ENCODE measurements at places on chromosomes 3 and 15.

DNA sequence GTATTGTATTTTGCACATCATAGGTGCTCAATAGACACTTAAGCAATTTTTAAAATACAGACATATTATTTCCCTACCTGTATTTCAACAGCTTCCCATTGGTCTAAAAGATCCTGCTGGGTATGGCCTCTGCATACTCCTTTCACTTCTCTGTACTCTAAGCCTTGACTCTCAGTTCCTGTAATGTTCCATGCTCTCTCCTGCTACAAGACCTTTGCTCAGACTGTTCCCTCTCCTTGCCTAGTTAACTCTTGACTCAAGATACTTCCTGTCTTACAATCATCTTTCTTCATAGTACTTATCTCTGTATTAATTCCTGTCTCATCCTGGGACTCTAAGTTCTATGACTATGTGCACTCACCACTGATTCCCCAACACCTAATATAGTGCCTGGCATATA, 1.7 kb downstream of the SCN11A start:
- DNase-seq = no peak

GRCh38 chr15:52031556-52031955, 12.5 kb downstream of the MAPK6 start:
- no peak for DNase-seq

DNA sequence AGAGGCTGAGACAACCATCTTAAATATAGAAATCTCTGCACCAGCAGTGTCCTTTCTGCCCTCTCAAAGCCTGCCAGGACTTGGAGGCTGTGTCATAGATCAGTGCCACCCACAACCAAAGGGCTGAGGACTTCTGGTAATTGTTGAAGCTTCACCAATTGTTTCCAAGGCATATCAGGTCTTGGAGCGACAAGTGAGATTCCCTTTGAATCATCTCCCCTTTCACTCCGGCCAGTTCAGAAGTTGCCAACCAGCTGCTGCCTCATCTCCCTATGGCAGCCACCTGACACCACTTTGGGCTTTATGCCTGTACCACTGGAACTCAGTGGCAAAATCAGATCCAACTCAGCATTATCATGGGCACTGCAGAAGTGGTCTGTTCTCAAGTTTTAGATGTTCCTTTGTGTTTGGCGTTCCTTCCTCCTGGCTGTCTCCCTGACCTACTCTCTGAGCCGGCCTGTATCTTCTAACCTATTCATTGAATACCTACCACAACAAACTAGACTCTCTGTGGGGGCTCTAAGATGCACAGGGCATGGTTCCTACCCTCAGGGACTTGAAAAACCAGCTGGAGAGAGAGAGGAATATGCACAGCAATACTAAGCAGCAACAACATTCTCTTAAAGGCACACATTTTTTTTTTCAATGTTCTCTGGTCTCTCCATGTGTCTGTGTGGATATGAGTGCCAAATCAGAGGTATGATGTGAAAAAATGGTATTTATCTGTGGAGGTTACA, 90.8 kb upstream of the PFN2 start:
- no peak for DNase-seq

DNA sequence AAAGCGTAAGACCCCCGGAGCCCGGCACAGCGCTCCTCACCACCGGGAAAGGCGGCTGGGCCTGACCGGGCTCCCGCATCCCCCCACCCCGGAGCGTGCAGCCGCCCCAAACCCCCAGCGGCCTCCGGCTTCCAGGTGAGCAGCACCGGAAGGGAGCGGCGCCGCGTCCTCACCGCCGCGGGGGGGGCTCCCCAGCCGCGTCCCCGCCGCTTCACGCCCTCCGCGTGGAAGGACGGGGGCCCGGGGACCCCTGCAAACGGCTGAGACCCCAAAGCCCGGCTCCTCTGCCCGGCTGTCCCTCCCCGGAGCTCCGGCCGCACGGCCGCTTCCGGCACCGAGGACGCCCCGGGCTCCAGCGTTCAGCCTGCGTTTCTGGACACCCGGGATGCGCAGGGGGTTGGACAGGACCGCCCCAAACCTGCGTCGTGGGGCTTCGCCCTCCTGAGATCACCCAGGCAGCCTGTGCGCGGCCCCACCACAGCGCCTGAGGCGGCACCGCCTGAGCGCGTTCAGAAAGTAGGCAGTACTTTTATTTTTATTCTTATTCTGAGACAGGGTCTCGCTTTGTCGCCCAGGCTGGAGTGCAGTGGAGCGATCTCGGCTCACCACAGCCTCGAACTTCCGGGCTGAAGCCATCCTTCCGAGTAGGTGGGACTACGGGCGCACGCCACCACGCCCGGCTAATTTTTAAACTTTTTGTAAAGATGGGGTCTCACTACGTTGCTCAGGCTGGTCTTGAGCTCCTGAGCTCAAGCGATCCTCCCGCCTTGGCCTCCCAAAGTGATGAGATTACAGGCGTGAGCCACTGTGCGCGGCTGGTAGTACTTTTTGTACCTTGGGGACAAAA, 51.6 kb upstream of the BLM start:
- DNase-seq = no peak

DNA sequence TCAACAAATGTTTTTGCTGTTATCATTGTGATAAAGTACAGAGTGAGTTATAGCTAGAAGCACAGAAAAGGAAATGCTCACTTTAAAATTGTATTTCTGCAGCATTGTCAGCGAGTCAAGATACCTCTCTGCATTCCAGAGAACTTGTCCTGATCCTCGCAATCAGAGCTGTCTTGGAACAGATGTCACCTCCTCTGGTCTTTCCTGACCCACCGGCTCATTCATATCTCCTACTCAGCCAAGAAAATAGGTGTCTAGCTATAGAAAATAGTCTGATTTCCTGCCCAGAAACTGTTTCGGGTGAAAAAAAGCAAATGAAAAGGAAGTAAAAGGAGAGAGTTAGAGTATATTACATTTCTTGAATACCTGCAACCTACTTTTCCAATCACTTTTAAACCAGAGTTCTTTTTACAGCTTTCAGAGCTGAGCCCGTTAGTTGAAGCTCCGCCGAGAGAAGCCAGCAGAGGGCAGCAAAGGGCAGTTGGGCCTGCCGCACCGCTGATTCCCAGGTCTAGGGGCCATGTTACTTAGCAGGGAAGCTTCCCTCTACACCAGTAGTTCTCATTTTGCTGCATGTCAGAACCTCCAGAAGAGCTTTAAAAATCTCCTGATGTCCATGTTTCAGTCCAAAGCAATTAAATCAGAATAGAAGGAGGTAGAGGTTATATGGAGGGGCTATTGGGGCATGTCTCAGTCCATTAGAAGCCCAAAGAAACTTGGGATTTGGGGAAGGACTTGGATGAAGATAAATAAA, 185.7 kb upstream of the THRB start:
- DNase-seq = peak; percentile 12

DNA sequence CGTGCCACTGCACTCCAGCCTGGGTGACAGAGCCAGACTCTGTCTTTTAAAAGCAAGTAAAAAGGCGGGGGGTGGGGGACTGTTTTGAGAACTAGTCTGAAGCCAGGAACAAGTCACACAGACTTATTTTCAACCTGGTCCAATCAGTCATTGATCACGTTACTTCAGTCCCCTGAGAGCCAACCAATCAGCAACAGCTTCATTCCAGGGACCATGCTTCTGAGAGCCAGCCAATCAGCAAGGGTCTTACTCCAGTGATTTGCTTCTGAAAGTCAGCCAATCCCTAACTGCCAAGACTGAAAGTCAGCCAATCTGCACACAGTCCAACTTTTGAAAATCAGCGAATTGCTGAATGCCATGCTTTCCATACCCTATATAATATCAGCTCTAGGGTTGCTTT, 48.6 kb upstream of the C15orf39 start:
- no peak for DNase-seq

DNA sequence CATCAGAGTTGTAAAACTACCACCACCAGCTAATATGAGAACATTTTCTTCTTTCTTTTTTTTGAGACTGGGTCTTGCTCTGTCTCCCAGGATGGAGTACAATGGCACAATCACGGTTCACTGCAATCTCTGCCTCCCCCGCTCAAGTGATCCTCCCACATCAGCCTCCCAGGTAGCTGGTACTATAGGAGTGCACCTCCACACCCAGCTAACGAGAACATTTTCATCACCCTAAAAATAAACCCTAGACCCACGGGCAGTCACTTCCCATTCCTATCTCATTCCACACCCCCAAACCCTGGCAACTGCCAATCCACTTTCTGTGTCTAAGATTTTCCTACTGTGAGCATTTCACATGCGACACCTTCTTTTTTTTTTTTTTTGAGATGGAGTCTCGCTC, 130.9 kb downstream of the ATP10A start:
- DNase-seq = no peak

GRCh38 chr3:176699288-176699687, 498.0 kb downstream of the TBL1XR1 start:
- DNase-seq = no peak

DNA sequence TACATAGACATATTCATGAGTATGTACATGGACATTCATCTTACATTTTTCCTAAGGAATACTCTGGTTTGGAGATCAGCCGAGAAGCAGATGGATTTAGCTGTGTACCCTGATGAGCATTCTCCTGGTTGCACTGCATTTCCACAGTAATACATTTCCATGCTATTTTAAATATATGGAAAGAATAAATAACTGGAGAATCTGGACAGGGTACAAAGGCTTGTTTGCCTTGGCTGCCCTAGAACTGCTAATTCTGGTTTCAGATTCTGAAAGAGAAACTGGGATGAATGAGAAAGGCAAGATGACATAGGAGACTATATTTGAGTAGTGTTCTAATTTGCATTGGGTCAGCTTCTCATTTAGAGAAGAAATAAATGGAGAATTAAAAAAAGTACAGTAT, 190.8 kb upstream of the FAM3D start:
- no peak for DNase-seq

DNA sequence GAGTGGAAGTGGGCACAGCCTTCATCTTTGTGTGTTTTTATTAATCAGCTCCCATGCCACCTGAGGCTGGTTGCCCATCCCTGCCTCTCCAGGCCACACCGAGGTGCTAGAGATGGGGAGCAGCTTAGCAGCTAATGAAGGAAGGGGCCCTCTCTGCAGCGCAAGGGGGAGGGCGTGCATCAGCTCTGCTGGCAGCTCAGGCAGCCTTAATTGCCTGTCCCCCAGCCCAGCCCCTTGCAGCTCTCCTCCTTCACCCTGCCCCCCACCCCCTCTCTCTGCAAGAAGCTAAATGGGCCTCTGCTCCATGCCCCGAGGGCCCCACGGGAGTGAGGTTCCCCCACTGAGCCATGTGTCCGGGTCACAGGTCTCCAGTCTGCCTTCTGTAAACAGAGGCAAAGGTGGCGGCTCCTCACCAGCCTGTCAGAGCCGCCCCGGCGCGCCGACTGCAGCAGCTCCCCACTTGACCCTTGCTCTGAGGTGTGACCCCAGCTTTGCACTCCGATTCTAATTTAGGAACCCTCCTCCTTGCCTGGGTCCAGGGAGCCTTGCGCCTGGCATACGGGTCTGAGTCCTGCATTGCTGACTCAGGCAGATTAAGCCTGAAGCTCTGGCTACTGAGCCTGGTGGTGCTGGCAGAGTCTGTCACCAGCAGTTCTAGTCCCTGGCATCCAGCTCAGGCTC, 27.9 kb upstream of the NTRK3 start:
- no peak for DNase-seq

- DNase-seq = no peak
Observed at GRCh38 chr3:63370094-63370493, 92.0 kb downstream of the SYNPR start.

GRCh38 chr15:44075535-44075934, 119.5 kb downstream of the FRMD5 start:
- no peak for DNase-seq

DNA sequence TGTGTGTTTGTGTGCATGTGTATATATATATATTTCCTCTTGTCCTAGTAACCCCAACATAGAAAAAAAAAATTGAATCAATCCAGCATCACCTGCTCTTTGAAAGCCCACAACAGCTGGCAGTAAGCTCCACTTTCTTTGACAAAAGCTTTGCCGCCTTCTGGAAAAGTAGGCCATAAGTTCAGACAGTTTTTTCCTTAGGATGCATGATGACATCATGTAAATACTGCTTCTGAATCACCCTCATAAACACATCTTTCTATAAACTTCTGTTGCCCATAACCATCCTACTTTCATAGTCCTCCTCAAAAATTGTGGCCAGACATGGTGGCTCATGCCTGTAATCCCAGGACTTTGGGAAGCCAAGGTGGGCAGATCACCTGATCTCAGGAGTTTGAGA, 67.4 kb downstream of the CSNK1G1 start:
- DNase-seq = no peak

DNA sequence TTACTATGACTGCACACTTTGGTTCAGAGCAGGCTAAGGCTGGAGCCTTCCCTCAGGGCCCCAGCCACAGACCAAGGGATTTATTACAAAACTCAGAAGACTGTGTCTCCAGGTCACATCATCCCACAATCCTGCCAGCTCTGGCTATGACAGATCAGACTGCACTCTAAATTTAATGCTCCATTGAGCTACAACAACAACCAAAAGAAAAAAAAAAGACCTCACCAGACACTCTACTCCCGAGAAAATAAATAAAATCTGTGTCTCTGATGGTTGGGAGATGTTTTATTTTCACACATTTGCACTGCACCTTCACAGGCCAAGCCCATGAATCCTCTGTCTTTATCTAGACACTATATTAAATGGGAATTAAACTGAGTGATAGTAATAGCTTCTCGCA, 50.8 kb upstream of the CTNNB1 start:
- no peak for DNase-seq

- DNase-seq = peak; percentile 25
Observed at GRCh38 chr3:4071481-4072184, 231.5 kb upstream of the SETMAR start.

- DNase-seq = no peak
Observed at GRCh38 chr3:186665625-186666188, at the start of gene HRG. Gene HRG (plus strand): TSS chr3:186666014. CDS start chr3:186666032, 18 bp downstream.

- DNase-seq = no peak
Observed at GRCh38 chr3:63032881-63033280, 157.7 kb upstream of the CADPS start.

DNA sequence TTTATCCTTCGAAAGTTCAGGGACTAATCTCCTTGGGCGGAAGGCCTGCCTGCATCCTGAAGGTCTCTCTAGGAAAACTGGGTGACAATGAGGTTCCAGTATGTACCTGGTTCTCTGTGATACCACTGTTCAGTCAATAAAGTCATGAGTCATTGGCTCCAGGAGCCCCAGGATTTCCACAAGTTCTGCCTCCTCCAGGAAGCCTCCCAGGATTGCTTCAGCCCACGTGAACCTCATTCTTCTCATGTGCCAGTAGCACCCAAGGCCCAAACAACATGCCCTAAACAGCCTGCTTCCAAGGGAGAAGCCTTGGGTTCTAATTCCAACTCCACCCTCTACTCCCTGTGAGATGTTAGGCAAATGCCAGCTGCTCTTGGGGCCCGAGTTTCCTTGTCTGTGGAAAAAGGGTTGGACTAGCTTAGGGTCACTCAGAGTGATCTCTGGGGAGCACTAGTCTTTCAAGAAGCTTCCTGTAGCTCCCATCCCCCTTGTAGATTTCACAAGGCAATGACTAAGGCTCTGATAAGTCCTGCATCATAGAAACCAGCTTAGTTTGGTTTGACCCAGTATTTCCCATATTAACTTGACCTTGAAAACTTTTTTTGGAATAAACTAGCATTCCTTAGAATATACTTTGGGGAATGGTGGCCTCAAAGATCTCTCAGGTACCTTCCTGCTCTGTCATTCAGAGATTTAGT, 118.3 kb upstream of the ATP2B2 start:
- DNase-seq = no peak

GRCh38 chr3:146581951-146582467, 23.1 kb downstream of the PLSCR5 start:
- DNase-seq = no peak
